ENCODE measurements at places on chromosomes 1 and 21.

- DNase-seq = no peak
Measured at GRCh38 chr1:115879977-115880376, 39.1 kb upstream of the NHLH2 start.

GRCh38 chr1:192805832-192806323 is 3.0 kb upstream of the RGS2 start:
- DNase-seq = peak; percentile 42

DNA sequence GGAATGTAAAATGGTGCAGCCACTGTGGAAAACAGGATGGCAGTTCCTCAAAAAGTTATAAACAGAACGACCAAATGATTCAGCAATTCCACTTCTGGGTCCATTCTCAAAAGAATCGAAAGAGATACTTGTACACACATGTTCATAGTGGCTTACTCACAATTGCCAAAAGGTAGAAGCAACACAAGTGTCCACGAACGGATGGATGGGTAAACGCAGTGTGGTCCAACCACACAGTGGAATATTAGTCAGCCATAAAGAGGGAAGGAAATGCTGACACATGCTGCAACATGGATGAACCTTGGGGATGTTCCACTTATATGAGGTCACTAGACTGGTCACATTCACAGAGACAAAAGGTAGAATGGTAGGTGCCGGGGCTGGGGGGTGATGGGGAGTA is 5.3 kb downstream of the KRTAP10-1 start:
- DNase-seq = no peak

- no peak for DNase-seq
Measured at GRCh38 chr21:32728848-32729247, 1.0 kb upstream of the SYNJ1 start.

DNA sequence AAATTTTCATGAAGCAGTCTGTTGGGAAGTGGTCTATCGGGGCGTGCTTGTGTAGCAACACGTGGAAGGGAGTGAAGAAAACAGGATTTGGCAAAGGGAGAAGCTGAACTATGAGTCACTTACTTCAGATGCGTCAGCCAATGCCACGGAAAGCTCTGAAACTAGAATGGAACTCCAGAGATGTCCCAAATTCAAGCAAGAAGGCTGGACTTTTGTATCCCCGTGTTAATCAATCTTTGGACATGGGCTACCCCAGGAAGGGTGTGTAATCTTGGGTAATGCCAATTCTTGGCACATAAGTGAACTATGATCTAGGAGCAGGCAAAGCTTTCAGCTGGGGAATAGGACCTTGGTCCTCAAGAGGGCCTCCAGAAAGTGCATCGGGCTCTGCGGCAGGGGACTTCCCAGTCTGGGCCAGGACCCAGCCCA is 102.6 kb downstream of the ADSS2 start:
- DNase-seq = no peak

DNA sequence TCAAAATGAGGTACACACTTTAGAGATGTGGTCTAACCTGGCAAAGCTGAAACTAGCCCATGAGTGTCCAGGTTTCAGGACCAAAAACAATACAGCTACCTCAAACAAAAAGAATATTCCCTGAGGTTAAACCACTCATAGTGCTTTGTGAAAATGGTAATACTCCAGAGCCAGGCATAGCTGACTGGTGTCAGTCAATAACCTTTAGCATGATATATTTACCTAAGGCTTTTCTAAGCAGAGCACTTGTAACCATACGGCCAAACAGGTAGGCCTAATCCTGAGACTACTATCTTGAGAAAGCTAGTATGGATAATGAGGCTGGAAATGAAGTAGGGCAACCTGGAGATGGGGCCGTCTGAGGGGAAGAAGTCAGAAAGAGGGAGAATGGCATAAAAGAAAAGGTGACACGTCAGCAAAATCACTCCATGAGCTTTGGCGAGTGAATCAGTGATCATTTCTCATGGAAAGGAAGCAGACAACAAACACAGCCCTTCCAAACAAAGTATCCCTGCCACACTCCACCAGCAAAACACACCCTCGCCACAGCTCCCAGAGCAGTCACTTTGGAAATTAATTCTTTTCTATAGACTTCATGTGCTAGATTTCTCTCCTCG is 1.7 kb upstream of the LRRC52 start:
- DNase-seq = no peak

DNA sequence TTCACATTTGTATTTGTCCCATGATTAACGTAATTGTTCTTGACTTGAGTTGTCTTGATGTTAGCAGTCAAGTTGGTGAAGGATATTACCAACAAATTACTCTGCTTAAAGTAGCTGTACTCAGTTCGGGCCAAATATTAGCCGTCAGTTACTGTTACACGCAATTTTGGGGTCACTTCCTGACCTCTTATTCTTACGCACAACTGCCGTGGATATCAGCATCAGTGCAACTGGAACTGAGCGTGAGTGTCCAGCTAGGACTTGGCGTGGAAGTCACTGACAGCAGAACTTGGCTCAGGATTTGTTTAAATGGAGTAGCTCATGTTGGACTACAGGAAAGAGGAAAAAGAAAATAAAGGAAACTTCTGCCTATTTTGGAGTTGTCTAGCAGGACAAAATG is 56.4 kb downstream of the ADAMTS1 start:
- DNase-seq = no peak

- DNase-seq = no peak
Measured at GRCh38 chr21:46598581-46599572, 6.0 kb downstream of the S100B start.

DNA sequence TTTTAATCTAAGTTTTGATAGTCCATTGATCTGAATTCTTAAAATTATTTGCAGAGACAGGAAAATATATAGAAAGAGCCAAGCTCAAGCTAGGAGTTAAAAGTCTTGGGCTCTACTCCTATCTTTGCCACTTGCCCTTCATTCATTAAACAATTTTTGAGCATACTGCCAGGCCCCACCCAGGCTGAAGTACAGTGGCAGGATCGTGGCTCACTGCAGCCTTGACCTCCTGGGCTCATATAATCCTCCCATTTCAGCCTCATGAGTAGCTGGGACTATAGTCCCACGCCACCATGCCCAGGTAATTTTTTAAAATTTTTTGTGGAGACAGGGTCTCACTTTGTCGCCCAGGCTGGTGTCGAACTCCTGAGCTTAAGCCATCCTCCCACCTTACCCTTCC is 8.2 kb downstream of the TRMT13 start:
- DNase-seq = no peak

DNA sequence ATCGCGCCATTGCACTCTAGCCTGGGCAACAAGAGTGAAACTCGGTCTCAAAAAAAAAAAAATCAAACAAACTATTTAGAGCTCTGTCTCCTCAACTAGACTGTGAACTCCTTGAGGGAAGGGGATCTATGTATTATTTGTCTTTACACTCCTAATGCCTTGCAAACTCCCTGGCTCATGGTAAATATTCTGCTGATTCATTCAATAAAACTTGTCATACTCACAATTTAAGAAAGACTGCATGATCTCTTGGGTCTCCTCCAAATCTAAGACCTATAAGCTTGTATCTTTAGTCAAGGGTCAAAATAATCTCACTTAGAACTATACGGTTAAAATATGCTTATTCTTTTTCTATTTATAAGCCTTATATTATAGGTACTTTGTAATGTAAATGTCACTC is 90.3 kb upstream of the NR5A2 start:
- DNase-seq = no peak

GRCh38 chr1:192010406-192010805 is 147.9 kb upstream of the RGS18 start:
- no peak for DNase-seq

DNA sequence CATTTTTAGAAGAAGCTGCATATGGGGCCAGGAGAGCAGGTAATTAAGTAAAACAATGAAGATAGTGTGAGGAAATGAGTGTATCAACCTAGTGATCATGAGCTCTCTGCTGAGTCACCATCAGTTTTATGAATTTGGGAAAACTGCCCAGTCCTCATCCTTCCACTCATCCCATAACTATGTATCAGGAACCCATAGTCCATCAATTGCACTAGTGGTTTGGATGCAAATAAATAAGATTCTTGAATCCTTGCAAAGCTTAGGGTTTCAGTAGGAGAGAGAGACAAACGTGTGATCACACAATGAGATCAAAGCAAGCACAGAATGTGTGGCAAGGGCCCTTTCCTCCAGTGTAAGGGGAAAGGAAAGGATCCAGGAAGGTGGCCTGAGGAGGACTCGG is 145.6 kb downstream of the ZZZ3 start:
- DNase-seq = no peak

DNA sequence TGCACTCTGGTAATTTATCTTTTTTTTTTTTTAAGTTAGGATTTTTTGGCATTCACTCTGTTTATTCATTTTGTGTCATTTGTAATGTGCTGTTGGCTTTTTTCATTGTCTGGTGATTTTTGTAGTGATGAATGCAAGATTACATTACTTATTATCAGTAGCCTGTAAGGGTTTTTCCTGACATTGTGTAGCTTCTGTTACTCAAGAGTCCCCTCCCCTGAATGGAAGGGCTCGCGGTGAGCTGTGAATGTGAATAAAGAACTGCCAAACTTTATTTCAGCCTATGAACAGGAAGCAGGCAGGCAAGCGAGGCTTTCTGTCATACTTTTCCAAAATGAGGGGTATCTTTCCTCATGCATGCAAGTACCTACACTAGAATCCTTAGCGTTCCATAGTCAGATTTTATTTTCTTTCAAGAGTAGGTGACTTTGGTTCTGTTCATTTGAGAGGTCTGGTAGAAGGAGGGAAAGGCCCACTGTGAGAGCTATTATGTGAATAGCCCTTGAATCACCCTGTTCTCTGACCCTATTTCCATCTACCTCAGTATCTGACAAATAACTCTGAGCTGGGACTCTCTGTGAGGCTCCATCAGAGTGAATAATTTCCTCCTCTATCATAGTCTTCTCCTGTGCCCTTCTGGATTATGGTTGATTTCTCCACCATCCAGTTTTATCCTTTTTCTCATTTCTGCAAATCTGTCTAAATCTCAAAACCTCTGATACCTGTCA is 114.0 kb downstream of the CD247 start:
- DNase-seq = no peak

- no peak for DNase-seq
Measured at GRCh38 chr1:189669846-189670245, 807.8 kb downstream of the BRINP3 start.

- DNase-seq = no peak
Measured at GRCh38 chr1:23639460-23640095, 52.0 kb upstream of the RPL11 start.

- DNase-seq = no peak
Measured at GRCh38 chr1:38587766-38588165, 271.8 kb downstream of the RRAGC start.

- DNase-seq = no peak
Measured at GRCh38 chr21:15029077-15029476, 35.7 kb downstream of the NRIP1 start.

DNA sequence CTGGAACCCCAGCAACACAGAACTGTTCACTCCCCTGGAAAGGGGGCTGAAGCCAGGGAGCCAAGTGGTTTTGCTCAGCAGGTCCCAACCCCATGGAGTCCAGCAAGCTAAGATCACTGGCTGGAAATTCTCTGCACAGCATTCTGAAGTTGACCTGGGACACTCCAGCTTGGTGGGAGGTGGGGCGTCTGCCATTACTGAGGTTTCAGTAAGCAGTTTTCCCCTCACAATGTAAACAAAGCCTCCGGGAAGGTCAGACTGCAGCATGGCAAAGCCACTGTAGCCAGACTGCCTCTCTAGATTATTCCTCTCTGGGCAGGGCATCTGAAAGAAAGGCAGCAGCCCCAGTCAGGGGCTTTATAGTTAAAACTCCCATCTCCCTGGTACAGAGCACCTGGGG is 59.7 kb downstream of the INKA2 start:
- no peak for DNase-seq

- DNase-seq = no peak
Measured at GRCh38 chr1:92752719-92753118, 32.2 kb downstream of the EVI5 start.

GRCh38 chr1:56710646-56711045 is 65.5 kb downstream of the PRKAA2 start:
- DNase-seq = no peak

DNA sequence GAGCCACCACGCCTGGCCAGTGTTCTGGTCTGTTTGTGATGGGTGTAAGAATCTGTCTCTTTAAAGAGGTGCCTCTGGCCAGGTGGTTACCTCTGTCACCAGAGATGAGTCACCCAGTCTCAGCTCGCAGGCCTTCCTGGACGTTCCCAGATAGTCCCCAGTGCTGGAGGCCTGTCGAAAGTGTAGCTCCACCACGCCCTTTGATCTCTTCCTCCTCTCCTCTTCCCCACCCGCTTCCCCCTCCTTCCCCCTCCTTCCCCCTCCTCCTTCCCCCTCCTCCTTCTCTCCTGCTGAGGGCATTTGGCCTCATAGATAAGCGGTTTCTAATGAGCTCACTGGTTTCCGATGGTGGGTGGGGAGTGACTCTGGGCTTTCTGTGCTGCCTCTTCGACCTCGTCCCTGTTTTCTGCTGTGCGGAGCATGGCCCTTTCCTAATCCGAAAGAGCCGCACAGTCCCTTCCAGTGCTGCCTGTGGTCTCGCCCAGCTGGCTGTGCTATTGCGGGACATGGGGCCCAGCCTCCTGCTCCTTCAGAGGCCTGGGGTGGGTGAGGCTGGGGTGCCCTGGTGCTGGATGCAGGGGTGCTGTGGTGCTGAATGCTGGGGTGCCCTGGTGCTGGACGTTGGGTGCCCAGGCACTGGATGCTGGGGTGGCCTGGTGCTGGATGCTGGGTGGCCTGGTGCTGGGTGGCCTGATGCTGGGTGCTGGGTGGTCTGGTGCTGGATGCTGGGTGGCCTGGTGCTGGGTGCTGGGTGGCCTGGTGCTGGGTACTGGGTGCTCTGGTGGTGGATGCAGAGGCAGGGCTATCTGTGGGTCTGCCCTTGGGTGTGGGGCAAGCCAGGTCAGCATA is 19.2 kb downstream of the AGPAT3 start:
- DNase-seq = peak; percentile 70

DNA sequence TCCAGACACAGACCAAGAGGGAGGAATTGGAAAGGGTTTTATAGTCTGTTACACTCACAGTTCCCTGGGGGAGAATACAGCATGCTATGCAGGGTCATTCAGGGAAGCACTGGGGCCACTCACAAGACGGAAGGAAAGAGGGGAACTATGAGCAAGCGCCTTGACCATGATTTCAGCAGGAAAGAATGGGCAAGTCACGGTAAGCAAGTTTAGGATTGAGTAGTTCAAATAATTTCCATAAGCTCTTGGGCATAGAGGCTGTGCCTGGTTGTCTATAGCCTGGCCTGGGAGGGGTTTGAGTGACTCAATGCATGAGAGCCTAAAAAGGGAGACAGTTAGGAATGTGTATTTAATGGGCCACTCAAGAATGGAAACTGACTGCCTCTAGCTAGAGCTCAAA is 176.7 kb downstream of the TTLL7 start:
- DNase-seq = no peak

GRCh38 chr1:89754518-89754917 is 66.3 kb upstream of the LRRC8D start:
- no peak for DNase-seq
